GM23338 (cell line): ENCODE measurements at places on chromosomes 16 and 17. TPM values are rescaled to one million over a fixed set of nuclear protein-coding genes. Genes with fewer than 3 reads are reported as not detected.

GRCh38 chr16:53449816-53450517 lies 15.7 kb downstream of the RBL2 start:
- DNase-seq: no peak

DNA sequence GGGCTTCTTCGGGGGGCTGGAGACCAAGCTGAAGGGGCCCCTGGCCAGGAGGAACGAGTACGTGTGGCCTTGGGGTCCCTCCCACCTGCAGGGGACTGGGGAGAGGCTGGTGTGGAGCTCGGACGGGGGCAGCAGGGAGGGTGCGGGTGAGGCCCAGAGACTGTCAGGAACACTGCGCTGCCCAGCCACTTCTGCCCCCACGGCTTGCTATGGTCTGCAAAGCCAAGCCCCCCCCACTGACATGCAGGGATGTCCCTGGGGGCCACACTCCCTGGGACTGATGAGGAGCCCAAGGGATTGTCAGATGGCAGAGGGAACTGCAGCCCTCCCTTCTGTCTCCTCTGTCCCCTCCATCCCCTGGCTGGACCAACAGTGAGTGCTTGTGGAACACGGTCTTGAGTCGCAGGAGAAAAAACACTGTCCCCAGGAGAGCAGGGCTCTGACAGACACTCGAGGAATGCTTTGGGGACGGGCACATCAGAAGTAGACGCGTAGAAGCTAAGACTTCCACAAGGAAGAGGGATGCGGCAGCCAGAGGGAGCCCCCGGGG lies 34.6 kb downstream of the CIBAR2 start:
- DNase-seq: no peak

DNA sequence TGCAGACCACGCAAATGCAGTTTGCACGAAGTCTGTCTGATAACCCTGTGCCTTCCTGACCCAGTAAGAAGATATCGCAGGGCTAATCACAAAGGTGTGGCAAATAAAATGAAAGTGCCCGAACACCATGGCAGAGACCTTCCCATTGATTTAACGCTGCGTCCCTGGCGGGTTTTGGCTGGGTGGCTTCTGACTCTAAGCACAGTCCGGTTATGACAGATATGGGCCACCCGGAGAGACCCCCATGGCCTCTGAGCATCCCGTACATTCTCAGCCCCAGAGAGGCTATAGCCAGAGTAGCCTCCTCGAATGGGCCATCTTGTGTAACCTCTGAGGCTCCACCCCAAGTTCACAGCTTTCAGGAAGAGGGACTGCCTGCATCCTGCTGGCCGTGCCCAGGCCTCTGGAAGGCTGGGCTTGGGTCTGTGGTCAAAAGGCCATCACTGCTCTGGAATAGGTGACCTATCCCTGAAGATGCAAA lies 5.5 kb downstream of the FOXC2 start:
- DNase-seq: no peak

DNA sequence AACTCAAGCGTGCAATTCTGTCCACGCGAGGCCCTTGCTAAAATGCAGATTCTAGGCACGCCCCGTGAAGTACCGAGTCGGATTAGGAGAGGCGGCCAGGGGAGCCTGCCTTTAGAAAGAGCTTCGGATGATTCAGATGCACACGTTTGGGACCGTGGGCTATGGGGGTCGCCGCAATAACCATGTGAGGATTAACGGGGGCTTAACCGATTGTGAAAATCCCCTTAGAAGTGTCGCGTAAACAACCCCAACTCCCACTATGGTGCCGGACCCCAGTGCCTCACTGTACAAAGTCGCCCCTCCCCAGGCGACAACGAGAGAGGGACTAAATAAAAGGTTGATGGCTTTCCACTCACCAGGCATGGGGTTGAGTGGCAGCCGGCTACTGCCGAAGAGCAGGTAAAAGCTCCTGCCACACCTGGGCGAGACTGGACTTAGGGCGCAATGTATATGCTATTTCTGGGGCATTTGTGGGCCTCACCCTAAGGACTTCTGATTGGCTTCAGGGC lies 635 bp upstream of the SP2 start:
- DNase-seq: no peak

DNA sequence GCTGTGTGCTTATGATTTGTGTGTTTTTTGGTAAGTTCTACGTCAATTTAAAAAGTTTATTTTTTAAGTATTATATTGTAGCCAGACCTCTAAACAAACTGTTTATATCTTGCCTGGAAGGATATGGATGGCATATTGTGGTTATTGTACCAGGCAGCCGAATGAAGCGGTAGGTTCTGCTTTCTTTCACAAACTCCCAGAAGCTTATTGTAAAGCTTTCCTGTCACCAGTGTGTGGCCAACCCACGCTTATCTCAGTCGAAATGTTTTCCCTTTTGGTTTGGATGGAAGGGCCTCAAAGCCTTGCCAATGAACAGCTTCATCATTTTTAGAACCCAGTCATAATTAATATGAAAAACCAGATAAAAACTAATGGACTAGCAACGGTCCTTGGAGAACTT lies 53.1 kb downstream of the CYB5B start:
- DNase-seq: no peak

DNA sequence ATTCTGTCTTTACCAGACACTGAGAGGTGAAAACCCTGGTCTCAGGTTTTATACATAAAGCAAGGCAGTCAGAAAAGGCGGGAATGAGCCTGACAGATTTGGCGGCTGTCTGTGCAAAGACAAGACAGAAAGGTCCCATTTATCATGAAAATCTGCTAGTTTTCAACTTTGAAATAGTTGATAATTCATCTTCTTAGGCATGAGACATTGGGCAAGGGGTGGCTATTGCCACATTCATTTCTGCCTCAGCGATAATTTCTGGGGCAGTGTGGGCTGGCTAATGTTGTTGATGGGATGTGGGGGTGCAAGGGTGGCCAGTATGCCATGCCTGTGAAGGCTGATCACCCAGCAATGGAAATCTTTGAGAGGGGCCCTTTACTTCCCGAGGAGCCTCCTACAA lies 173.8 kb upstream of the RPH3AL start:
- DNase-seq: no peak

DNA sequence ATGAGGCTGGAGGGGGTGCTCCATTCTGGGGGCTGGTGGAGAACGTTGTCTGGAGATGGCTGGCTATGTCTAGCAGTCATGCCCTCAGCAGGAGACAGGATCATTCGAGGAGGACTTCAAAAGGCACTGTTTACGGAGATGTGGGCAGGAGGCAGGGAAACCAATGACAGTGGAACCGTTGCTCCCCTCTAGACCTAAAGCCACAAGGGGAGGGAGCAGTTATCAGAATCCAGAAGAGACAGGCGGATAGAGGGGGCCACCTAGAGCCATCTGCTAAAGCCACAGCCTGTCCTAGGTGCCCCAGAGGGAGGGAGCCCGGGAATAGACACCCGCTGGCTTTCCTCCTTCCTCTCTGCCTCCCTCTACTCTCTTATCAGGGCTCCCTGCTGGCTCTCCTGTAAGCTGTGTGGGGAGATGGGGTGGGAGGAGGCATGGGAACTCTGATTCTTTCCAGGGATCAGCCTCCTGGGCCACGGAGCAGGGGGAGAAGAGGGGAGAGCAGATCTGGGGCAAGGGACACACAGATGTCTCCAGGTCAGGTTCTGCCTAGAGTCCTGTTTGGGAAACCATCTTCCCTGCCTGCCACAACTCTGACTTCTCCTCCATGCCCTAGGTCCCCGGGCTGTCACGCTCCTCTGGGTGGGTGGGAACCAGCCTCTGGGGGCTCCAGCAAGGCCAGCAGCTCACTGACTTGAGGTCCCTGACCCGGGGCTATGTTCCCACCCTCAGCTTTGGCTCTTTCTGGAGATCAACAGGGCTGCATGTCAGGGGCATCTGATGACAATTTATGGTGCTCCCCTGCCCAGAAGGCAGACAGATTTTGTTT lies 42.3 kb downstream of the IRX3 start:
- DNase-seq: no peak

DNA sequence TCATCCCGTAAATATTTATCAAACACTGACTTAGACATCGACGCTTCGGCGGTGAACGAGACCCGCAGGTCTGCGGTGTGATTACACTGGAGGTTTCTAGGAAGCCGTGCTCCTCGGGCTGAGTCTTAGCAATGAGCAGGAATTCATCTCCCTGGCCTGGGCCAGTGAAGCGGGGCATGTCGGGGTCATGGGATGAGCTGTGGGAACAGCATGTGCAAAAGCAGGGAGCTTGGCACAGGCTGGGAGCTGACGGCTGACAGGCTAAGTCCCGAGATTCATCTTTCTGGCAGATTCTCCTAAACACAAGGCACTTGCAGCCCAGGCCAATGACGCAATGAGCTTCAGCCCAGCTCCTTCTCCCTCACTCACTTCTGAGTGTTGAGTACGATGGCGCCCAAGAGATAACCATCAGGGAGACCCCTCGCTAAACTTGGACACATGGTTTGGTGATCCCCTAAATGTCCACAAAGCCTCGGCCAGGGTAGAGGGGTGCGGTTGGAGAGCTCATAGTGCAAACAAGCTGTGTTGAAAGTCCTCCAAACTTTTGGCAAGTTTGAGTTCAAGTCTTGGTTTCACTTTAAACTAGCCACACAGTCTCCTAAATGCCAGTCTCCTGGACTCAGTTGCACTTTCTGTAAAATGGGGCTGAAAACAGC lies 12.8 kb downstream of the CRISPLD2 start:
- no peak for DNase-seq

- no peak for DNase-seq
Observed at GRCh38 chr16:88295671-88296436, 86.9 kb upstream of the ZNF469 start.

The TP53TG3 gene
- total RNA-seq: not detected in 2 replicates

The RHBDF1 gene
- total RNA-seq: 15.3 and 24.5 TPM in 2 replicates

The MT1M gene
- 1.1 TPM in 1 of 2 replicates, not detected in the other for total RNA-seq

The CACNG1 gene
- not detected in 2 replicates for total RNA-seq

The PPP1R9B gene
- 10.1 and 10.5 TPM in 2 replicates for total RNA-seq

The SLC16A11 gene
- total RNA-seq: 0.42 TPM in 1 of 2 replicates, not detected in the other

The GGA2 gene
- 76.6 and 114 TPM in 2 replicates for total RNA-seq

The PRAC1 gene
- not detected in 2 replicates for total RNA-seq
